Purkinje cell (primary cell): ENCODE measurements at places on chromosomes 11 and 22. TPM values are rescaled to one million over a fixed set of nuclear protein-coding genes. Genes with fewer than 3 reads are reported as not detected.

TMEM191B gene
- polyA plus RNA-seq: 0.69 TPM in 1 of 2 replicates, not detected in the other

SCN2B gene
- polyA plus RNA-seq: 18.5 and 19.5 TPM in 2 replicates

C11orf97 gene
- not detected in 2 replicates for polyA plus RNA-seq

DNAJB7 gene
- polyA plus RNA-seq: not detected in 2 replicates

TTC36 gene
- not detected in 2 replicates for polyA plus RNA-seq

CREB3L1 gene
- 3.0 TPM in 1 of 2 replicates, not detected in the other for polyA plus RNA-seq

RFPL2 gene
- 6.4 and 6.5 TPM in 2 replicates for polyA plus RNA-seq

GANAB gene
- 3.9 and 6.3 TPM in 2 replicates for polyA plus RNA-seq

GALNT18 gene
- 81.2 and 104 TPM in 2 replicates for polyA plus RNA-seq

AQP11 gene
- 10.9 and 14.2 TPM in 2 replicates for polyA plus RNA-seq

KCNA4 gene
- 0.31 TPM in 1 of 2 replicates, not detected in the other for polyA plus RNA-seq

CCDC188 gene
- polyA plus RNA-seq: not detected in 2 replicates

SCN4B gene
- 5.4 and 7.2 TPM in 2 replicates for polyA plus RNA-seq

TEX54 gene
- not detected in 2 replicates for polyA plus RNA-seq

ADM2 gene
- polyA plus RNA-seq: not detected in 2 replicates

MIF gene
- polyA plus RNA-seq: 520 and 694 TPM in 2 replicates

MIAT gene
- 20.1 and 21.0 TPM in 2 replicates for polyA plus RNA-seq

HORMAD2 gene
- polyA plus RNA-seq: 1.3 TPM in 1 of 2 replicates, not detected in the other

PATE4 gene
- polyA plus RNA-seq: not detected in 2 replicates

DBX1 gene
- not detected in 2 replicates for polyA plus RNA-seq

RHOG gene
- polyA plus RNA-seq: 2.5 TPM in 1 of 2 replicates, not detected in the other

SCGB1A1 gene
- not detected in 2 replicates for polyA plus RNA-seq

C11orf52 gene
- polyA plus RNA-seq: 1.7 TPM in 1 of 2 replicates, not detected in the other

FADS1 gene
- polyA plus RNA-seq: 25.7 and 34.0 TPM in 2 replicates

OR52N4 gene
- not detected in 2 replicates for polyA plus RNA-seq

C11orf71 gene
- 3.1 and 3.6 TPM in 2 replicates for polyA plus RNA-seq

OR51B4 gene
- not detected in 2 replicates for polyA plus RNA-seq

CASP5 gene
- polyA plus RNA-seq: not detected in 2 replicates

AASDHPPT gene
- polyA plus RNA-seq: 107 and 159 TPM in 2 replicates

RTL10 gene
- 2.3 and 2.5 TPM in 2 replicates for polyA plus RNA-seq

CDHR5 gene
- not detected in 2 replicates for polyA plus RNA-seq

KRTAP5-11 gene
- polyA plus RNA-seq: 0.81 and 2.2 TPM in 2 replicates

SMIM35 gene
- polyA plus RNA-seq: not detected in 2 replicates

OR52N1 gene
- polyA plus RNA-seq: not detected in 2 replicates

UBQLNL gene
- not detected in 2 replicates for polyA plus RNA-seq

MRGPRF gene
- polyA plus RNA-seq: not detected in 2 replicates
